ENCODE measurements at places on chromosomes 16 and 17.

DNA sequence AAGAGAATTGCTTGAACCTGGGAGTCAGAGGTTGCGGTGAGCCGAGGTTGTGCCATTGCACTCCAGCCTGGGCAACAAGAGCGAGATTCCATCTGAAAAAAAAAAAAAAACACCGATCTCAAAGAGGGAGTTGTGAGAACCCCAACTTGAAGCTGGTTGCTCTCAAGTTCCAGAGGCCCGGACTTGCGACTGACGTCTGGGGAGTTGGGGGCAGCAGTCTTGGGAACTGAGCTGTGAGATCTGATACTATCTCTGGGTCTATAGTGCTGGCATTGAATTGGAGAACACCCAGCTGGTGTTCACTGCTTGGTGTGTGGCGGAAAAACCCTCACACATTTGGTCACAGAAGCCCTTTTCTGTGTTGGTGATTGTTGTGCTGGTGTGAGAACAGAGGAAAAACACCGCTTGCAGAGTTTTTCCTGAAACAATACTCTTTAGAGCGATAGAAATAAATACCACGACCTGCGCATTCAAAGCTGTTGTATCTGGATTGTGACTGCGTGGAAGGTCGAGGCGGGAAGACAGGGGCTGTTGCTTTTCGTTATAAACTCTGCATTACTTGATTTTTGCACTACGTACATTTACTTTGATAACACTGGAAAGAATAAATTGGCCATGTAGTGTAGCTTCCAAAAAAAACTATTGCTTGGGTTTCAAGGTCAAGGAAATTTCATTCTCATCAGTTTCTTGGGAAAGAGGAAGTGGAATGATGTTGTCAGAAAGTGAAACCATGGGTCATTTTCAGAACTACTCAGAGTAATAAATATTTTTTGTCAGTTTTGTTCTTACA lies 8.8 kb downstream of the SCIMP start:
- ATAC-seq, result no peak

GRCh38 chr17:2405247-2405926 lies 4.5 kb upstream of the MNT start:
- ATAC-seq, result no peak

GRCh38 chr16:7381671-7382070 lies 49.0 kb downstream of the RBFOX1 start:
- ATAC-seq, result no peak

- no peak for ATAC-seq
Observed at GRCh38 chr16:31356566-31357323, 1.8 kb downstream of the ITGAX start.

GRCh38 chr17:42118545-42118944 lies 2.6 kb downstream of the KAT2A start:
- ATAC-seq, result no peak

DNA sequence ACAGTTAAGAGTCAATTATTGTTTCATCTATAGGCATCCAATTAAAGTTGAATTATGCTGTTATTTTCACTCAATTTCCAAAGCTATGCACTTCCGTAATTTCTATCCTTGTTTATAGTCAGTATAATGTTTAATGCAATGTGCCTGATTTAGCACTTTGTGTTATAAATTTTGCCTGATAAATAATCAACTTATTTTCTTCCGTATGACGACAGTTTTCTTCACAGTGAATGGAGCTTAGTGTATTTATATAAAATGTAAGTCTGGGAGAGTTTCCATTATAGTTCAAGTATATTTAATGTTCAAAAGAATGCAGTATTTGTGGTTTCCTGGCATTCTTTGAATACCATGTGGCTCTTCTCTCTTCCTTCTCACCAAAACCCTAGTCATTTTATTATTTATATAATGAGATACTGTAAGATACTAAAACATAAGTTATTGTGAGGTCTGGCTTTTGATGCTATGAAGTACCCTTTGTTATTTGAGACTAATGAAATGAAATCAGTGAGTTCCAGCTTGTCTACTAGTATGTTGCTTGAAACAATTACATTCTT lies 240.6 kb downstream of the PRKCA start:
- no peak for ATAC-seq

GRCh38 chr16:31179219-31179746 lies 656 bp upstream of the FUS start:
- peak; percentile 3 for ATAC-seq

- no peak for ATAC-seq
Observed at GRCh38 chr16:4338125-4338582, 13.0 kb downstream of the PAM16 start.

DNA sequence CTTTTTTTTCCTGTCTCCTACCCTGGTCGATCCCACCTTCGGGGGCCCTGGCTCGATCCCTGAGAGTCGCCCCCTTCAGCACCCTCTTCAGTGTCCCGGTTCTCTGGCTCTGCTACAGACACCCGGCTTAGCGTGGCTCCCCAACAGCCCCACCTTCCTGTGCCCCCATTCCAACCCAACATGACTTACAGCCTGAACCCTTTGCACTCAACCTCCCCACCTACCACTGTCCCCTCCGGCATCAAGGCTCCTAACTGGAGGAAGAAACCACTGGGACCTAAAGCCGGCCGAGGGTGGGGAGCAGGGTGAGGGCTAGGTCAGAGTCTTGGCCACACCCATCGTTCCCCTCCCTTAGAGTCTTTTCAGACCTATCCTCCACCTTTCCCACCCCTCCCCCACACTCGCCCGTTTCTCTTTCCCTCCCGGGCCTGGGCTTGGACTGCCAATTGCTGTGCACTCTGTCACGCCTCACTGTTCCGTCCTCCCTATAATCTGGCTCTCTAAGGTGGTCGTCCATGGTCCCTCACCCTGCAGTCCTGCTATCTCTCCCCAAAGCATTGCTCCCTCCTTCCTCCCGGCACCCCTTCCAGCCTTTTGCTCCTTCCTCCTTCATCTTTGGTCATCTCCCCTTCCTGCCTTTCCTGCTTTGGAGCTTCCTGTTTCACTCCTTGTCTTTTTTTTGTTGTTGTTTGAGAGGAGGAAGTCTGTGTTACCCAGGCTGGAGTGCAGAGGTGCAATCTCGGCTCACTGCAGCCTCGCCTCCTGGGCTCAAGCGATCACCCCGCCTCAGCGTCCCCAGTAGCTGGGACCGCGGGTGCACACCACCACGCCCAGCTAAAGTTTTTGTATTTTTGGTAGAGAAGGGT lies 890 bp upstream of the CLDN7 start:
- ATAC-seq, result peak; percentile 70

- ATAC-seq, result no peak
Observed at GRCh38 chr17:77248216-77249114, 107.7 kb downstream of the SEC14L1 start.

GRCh38 chr16:46757339-46758050 lies 9.4 kb upstream of the MYLK3 start:
- no peak for ATAC-seq

DNA sequence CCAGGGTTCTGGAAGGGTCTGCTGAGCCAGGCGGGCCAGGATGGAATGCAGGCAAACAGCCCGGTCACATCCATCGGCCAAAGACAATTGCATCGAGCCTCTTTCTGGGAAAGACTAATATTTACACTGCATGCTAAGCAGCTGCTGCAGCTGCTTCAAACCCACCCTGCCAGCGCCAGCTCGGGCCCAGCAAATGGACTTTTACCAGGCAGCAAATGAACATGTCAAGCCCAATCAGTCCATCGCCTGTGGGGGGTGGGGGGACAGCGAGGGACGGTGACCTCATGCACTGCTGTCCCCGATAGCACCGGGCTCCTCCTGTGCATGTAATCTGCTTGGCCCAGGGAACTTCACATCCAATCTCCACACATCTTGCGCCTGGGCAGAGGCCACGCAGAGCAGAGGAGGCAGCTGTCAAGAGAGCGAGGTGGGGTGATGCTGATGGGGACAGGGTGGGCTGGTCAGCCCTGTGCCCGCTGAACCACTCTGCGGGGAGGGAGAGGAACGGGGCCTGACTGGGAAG lies 39.4 kb upstream of the CDH5 start:
- no peak for ATAC-seq

DNA sequence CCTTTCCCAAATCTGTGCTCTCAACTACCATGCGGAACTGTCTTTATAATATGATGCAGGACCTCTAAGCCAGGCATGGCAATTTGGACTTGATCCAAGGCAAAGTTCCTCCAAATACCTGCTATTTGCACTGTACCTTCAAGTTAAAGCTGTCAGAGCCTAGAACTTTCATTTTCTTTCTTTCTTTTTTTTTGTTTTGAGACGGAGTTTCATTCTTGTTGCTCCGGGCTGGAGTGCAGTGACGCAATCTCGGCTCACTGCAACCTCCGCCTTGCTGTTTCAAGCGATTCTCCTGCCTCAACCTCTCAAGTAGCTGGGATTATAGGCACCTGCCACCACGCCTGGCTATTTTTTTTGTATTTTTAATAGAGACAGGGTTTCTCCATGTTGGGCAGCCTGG lies 51.7 kb downstream of the ARHGAP27 start:
- no peak for ATAC-seq

All from esophagus mucosa (tissue), 1 donor.